ENCODE measurements at places on chromosomes 16 and 17.

- DNase-seq = no peak
Observed at GRCh38 chr16:8621222-8621571, 301 bp upstream of the METTL22 start.

- DNase-seq = peak; percentile 61
Observed at GRCh38 chr17:29145289-29146073, 34.7 kb downstream of the MYO18A start.

GRCh38 chr17:61247439-61247838, 152.2 kb upstream of the TBX2 start:
- no peak for DNase-seq

- no peak for DNase-seq
Observed at GRCh38 chr16:14423344-14423743, 206.7 kb downstream of the PARN start.

- no peak for DNase-seq
Observed at GRCh38 chr17:71455219-71455618, 665.6 kb upstream of the SOX9 start.

GRCh38 chr17:1709971-1710806, at the start of gene TLCD2:
TSS of gene TLCD2 (minus strand) at chr17:1710377. CDS start at chr17:1710242, 135 bp downstream.
- DNase-seq = no peak

GRCh38 chr17:48543854-48544348, 1.0 kb downstream of the HOXB2 start:
- peak; percentile 23 for DNase-seq

- DNase-seq = no peak
Observed at GRCh38 chr17:13776027-13776551, 174.4 kb upstream of the HS3ST3A1 start.

DNA sequence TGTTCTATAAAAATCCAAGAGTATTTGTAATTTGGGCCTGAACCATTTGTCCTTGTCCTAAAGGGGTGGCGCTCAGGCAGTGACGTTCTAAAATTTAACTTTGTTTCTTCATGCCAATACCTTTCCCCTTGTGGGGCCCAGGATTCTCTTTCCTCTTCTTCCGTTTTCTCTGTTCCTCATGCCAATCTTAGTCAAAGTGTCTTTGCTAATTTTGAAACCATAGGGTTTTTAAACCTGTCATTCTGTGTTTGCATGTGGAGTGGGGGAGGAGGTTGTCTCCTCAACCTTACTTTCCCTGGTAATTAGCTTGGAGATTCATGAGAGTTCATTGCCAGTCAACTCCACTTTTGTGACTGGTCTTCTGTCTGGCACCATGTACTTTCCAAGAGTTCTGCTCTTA, 337.1 kb downstream of the MAF start:
- DNase-seq = no peak

DNA sequence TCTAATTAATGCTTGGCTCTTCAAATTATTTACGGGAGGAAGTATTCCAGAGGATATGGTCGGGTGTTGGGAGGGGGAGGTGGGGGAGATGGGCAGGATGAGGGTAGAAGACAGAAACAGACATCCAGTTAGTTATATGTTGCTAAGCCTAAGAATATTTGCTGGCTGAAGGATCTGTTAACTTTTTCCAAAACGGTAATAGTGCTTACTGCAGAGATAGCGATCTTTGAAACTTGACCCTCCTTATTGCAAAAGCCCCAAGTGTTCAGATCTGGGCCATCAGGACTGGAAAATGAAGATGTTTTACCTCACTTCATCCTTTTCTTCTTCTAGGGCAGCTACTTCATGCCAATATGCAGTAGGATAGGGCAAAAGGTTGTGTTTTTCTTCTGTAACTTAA, 27.0 kb upstream of the MMD start:
- DNase-seq = no peak

GRCh38 chr17:30952638-30953393, 18.0 kb upstream of the RNF135 start:
- DNase-seq = no peak

GRCh38 chr17:27906226-27906580, 13.0 kb upstream of the LYRM9 start:
- no peak for DNase-seq

DNA sequence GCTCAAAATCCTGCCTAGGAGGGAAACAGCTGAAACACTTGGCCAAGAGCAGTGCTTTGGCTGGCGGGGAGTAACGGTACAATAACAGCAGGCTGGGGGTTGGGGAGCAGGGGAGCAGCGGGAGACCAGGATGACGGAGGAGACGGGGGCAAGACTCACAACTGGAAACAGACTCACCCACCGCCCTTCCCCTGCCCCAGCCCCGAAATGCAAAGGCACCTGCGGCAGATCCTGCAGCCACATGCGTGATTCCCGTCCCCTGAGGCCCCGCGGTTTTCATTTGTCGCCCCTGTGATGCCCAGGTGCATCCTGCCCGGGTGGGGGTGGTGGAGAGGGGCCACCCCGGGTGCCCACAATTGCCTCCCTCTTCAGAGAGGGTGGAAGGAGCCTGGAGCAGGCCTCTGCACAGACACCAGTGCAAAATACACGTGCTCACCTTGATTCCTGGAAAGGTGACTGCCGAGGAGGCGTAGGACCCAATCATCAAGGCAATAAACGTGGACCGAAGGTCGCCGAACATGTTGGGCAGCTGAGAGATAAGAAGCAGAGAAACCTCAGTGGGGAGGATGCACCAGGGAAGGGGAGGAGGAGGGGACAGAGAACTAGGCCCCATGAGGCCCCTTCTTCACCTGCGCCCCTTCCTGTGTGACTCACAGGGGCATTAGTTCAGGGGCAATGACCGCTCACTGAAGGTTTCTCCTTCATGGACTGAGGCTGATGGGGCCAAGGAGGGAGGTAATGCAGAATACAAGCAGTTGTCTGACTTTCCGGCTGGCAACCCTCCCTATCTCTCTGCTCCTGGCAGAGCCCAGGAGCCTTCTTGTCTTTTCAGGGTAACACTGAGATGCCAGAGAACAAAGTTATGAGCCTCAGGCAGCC, 30.4 kb upstream of the PITPNA start:
- no peak for DNase-seq

GRCh38 chr16:22879466-22879865, 65.5 kb downstream of the HS3ST2 start:
- no peak for DNase-seq

DNA sequence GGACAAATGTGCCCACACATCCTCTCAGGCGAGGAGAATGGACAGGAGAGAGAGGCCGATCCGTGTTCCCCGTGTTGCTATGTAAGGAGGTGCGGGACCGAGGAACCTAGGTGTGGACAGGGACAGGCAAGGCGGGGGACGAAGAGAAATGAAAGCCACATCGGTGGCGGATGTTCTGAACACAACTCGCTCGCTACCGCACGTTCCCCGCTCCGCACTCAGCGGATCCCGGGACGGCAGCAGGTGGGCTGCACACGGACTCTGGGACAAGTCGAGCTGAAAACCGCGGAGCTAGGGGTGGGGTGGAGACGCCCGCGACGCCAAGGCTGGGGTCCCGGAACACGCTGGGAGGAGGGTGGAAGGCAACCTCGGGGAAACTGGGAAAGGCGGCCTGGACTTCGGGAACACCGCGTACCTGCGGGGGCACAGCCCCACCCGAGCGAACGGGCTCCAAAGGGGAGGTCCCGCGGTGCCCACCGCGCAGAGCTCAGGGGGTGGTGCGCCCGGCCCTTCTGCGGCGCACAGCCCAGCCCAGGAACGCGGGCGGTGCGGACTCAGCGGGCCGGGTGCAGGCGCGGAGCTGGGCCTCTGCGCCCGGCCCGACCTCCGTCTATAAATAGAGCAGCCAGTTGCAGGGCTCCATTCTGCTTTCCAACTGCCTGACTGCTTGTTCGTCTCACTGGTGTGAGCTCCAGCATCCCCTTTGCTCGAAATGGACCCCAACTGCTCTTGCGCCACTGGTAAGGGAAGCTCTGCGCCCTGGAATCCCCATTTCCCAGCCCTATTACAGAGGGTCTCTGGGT, at the start of gene MT1E:
MT1E (plus strand) TSS at position 642 of the 803 bp plus-strand sequence; CDS start at position 713, 71 bp downstream.
- DNase-seq = peak; percentile 70

DNA sequence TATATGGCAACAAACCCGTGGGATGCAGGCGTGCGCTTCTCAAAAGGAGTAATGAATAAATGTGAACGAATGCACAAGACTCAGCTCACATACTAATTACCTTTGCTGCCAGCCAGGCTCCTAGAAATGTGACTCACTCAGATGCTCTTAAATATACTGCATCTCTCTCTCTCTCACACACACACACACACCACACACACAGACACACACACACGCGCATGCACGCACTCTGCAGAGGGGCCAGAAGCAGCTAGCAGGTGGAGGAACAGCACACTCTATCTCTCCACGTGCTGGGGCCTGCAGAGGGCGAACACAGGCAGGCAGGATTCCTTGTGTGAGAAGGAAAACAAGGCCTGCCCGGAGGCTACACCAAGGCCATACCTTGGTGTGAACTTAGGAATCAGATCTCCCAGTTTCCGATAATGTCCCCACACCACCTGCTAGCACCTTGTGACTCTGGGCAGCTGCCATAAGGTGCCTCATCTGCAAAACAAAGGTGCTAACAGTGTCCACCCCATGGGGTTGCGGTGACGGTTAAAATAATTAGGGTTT, 5.3 kb downstream of the GPRC5B start:
- no peak for DNase-seq

DNA sequence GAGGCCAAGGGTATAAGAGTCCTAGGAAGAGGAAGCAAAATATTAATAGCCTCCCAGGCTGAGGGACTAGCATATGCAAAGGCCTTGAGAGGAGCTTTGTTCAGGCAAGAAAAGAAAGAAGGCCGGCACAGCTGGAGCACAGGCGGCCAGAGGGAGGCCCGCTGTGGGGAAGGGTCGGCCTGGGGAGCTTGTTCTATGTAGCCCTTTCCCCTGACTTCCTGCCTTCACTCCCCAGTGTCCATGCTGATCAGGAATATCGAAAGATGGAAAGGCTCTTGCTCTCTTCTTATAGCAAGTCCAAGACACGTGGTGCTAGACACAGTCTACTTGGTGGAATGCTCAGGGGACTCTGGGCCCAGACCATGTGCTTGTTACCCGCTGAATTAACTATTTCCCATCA, 27.4 kb upstream of the HAS3 start:
- DNase-seq = no peak
